ENCODE measurements at places on chromosomes 16 and 17.

- DNase-seq, result no peak
These were observed 13.7 kb downstream of the MYBBP1A start for GRCh38 chr17:4541328-4542002.

DNA sequence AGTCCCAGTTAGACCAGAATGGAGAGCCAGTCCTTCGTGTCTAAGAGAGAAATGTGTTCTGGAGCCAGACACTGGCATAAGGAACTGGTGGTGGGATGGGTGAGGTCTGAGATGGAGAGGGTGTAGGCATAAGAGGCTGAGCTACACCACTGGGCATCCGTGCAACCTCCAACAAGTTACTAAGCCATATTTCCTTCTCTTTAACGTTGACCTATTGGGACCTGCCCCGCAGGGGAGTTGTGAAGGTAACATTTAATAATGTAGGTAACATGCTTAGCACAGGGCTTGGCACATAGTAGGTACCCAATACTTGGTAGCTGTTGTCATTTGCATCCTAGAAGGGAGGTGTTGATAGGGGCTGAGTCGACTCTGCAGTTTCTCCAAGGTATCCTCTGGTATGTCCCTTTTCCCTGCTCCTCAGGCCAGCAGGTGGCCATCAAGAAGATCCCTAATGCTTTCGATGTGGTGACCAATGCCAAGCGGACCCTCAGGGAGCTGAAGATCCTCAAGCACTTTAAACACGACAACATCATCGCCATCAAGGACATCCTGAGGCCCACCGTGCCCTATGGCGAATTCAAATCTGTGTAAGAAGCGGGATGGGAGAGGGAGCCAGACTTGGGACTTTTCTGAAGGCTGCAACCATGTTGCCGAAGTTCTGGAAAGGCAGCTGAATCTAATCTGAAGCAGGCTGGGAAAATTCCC, 1.2 kb downstream of the MAPK7 start:
- no peak for DNase-seq

DNA sequence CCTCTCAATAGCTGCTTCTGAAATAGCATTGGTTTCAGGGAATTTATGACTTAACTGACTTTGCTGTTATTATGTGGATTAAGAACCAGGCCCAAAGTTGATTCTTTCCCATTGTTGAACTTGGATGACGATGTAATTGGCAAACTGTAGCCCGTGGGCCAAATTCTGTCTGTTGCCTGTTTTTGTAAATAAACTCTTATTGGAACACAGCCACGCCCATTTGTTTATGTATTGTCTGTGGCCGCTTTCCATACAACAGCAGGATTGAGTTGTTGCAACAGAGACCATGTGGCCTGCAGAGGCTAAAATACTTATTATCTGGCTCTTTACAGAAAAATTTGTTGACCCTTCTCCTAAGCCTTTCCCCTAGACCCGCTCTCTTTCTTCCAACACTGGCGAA, 31.6 kb downstream of the NTN1 start:
- DNase-seq, result no peak

DNA sequence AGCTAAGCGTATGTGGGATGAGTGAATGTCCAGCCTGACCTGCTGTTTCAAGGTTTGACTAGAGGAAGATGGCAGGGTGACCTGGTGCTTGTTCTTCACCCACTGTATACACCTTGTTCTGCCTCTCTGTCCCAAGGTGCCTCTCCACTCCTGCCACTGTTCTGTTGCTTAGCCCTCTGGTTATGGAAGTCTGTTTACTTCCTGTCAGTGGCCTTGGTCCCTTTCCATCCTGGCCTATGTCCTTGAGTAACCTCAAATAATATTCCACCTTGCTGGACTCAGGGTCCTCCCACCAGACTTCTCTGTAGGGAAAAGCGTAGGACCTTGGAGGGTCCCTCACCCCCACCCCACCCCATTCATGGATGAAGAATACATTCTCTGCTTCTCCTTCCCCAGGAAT, 73.2 kb upstream of the SALL1 start:
- no peak for DNase-seq

DNA sequence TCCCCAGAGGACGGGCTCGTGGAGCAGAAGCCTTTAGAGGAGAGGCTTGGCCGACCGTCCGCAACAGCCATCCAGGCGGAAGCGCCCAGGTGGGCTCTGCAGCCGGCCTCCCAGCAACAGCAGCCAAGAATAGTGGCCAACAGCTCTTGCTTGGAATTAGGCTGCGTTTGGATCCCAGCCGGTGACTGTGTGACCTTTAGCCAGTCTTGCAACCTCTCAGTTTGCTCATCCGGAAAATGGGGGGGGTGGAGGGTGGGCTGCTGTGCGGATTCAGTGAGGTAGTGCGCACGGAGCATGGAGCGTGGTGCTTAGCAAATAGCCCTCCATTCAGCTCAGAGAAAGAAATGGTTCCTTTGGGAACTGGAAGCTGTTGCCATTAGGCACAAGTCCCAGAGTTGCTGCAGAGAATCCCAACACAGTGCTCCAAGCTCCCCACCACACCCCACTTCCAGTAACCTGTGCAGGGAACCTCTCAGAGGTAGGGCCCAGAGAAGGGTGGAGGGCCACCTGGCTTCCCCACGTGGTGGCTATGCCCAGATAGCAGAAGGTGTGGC, 46.7 kb downstream of the RTN4RL1 start:
- DNase-seq, result no peak

GRCh38 chr17:63249256-63250004, 196.7 kb downstream of the CYB561 start:
- DNase-seq, result no peak

Data from NCI-H1436 (cell line).